Activated T-cell treated with anti-CD3 and anti-CD28 coated beads, Interleukin-2, amount 50 U/mL, for 72 hours (primary cell): ENCODE measurements at places on chromosomes 13 and 19.

DNA sequence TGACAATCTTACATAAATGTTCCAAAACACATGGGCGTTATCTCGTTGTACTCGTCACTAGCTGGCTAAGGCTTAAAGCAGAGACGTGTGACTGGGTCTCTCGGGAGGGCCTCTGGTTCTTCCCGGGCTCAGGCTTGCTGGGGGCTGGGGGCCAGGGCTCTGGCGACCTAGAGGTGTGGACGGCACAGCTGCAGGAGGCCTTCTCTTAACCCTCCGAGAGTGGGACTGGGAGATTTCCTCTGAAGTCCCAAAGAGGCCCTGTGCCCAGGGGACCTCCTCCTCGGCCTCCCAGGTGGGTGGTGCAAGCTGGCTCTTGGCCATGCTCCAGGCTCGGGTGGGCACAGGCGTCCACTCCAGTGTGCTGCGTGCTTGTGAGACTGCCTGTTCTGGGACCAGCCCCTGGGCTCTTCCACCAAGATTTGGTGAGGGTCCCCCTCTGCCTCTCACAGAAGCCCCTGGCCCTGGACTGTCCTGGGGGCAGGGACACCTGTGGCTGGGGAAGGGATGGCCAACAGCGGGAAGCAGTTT, 2.2 kb downstream of the CAPS start:
- no peak for DNase-seq

DNA sequence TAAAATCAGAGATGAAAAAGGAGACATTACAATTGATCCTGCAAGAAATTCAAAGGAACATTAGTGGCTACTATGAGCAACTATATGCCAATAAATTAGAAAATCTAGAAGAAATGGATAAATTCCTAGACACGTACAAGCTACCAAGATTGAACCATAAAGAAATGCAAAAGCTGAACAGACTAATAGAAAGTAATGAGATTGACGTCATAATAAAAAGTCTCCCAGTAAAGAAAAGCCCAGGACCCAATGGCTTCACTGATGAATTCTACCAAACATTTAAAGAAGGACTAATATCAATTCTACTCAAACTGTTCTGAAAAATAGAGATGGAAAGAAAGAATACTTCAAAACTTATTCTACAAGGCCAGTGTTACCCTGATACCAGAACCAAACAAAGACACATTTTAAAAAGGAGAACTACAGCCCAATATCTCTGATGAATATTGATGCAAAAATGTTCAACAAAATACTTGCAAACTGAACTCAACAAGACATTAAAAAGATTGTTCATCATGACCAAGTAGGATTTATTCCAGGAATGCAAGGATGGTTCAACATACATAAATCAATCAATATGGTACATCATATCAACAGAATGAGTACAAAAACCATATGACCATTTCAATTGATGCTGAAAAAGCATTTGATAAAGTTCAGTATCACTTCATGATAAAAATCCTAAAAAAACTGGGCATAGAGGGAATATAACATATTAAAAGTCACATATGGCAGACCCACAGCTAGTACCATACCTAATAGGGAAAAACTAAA, 35.8 kb downstream of the UQCRFS1 start:
- no peak for DNase-seq

DNA sequence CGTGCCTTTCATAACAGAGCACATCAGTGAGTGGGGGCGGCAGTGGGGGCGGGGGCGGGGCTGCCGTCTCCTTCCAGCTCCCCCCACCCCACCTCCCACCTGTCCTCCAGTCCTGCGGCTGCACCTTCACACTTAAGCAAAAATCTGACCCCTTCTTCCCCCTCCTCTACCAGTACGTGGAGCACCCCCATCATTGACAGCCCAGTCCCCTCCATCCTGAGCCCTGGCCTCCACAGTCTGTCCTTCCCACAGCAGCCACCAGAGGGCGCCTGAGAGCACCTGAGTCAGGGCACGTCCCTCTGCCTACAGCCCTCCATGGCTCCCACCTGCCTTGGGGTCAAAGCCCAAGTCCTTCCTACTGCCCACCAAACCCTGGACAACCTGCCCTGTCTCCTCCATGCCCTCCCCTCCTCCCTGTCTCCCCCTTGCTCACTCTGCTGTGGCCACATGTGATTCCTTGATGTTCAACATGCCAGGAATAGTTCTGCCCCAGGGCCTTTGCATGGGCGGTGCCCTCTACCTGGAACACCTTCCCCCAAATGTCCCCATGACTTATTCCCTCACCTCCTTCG, 4.0 kb downstream of the EBI3 start:
- peak; percentile 83 for DNase-seq

GRCh38 chr19:11435833-11436313, 438 bp downstream of the PRKCSH start:
- no peak for DNase-seq

DNA sequence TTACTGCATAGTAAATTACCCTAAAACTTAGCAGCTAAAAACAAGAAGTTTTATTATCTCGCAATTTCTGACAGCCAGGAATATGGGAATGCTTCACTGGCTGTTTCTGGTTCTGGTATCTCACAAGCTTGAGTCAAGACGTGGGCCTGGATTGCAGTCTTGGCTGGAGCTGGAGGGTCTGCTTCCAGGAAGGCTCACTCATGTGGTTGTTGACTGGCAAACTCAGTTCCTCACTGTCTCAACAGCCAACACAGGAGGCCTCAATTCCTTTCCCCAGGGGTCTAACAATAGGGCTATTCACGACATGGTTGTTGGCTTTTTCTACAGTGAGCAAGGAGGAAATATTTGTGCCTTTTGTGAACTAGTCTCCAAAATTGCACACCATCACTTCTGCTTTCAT, 146.3 kb downstream of the GPC5 start:
- DNase-seq: no peak

GRCh38 chr19:30204721-30205120, 167.5 kb upstream of the ZNF536 start:
- no peak for DNase-seq

- no peak for DNase-seq
Observed at GRCh38 chr13:83773961-83774360, 108.3 kb downstream of the SLITRK1 start.

- DNase-seq: peak; percentile 58
Observed at GRCh38 chr13:40665126-40666044, 1.1 kb downstream of the FOXO1 start.

DNA sequence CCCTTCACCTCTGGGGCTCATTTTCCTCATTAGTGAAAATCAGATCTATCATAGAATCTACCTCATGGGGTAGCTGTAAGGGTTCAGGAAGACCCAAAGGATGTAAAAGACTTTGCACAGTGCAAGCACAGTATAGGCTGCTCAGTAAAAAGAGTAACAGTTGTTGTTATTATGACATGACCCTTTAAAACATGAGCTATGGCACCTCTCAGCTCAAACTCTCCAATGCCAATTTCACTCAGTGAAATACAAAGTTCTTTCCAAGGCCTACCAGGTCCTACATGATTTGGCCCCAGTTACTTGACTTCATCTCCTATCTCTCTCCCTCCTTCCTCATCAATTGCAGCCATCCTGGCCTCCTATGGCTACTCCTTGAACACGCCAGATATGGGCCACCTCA, 4.9 kb downstream of the SMG9 start:
- no peak for DNase-seq

- DNase-seq: no peak
Observed at GRCh38 chr13:95784900-95785290, 108.0 kb downstream of the DNAJC3 start.

GRCh38 chr13:24192811-24193162, 32.3 kb downstream of the SPATA13 start:
- no peak for DNase-seq

- DNase-seq: no peak
Observed at GRCh38 chr13:102928941-102929675, 83.3 kb downstream of the ERCC5 start.

GRCh38 chr13:74593688-74594087, 459.5 kb upstream of the KLF12 start:
- DNase-seq: no peak

DNA sequence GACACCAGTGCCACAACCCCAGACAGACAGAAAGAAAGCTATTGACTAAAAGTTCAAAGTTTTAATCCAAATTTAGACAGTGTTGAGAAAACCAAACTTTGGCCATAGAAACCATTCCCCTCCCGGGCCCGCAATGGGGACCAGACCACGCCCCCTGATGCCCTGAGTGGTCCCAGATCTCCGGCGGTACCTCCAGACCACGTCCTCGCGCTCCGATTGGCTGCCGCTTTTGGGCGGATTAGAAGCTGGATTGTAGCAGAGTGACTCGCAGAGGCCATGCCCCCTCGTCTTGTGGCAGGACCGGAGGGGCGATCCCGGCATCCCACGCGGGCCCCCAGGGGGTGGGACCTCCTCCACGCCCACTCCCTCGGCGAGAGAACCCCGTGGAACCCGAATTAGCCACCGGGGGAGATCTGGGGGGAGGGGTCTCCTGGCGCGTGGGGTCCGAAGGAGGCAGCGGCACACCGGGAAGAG, 797 bp upstream of the HSD17B14 start:
- DNase-seq: peak; percentile 83

- DNase-seq: no peak
Observed at GRCh38 chr19:2294687-2295335, 12.8 kb upstream of the PEAK3 start.
